ENCODE measurements at places on chromosomes 3 and 15.
A peak's percentile ranks its signal among the peaks of the same experiment; 100 is the strongest.

DNA sequence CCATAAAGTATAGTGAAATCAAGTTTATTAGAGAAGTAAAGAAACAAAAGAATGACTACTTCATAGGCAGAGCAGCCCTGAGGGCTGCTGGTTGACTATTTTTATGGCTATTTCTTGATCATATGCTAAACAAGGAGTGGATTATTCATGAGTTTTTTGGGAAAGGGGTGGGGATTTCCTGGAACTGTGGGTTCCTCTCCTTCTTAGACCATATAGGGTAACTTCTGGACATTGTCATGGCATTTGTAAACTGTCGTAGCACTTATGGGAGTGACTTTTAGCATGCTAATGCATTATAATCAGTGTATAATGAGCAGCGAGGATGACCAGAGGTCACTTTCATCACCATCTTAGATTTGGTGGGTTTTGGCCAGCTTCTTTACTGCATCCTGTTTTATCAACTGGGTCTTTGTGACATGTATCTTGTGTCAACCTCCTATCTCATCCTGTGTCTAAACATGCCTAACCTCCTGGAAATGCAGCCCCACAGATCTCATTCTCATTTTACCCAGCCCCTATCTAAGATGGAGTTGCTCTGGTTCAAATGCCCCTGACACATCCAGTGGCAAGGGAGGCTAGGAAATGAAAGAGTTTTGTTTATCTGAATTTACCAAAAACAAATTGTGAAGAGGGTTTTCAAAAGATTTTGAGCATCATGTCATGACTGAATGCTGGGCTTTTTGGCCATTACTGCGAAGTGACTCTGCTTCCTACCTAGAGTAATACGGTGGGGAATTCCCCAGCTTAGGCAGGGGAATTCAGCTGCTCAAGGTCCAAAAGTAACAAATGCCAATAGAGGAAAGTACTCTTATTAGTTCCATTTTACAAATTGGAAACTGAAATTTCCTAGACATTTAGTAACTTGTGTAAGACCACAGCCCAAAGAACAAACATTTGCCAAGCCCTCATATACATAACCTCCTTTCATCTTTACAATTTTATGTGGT, 6.2 kb upstream of the SPSB4 start:
- no peak for DNase-seq

DNA sequence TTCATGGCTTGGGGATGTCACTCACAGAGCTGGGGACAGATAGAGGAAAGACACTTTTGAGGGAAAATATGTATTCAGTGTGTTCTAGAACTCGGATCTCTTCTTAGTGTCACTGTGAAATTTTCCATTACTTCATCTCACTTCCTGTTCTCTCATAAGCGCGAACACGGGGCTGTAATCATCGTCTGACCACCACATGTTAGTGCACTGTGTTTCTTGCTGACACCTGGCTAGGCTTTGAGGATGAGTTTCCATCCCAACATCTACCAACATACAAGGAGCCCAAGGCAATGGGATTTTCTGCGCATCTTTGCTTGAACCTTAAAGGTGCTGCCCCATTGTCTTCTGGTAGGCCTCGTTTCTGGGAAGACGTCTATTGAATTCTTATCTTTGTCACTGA, 84.0 kb downstream of the LIPC start:
- no peak for DNase-seq

DNA sequence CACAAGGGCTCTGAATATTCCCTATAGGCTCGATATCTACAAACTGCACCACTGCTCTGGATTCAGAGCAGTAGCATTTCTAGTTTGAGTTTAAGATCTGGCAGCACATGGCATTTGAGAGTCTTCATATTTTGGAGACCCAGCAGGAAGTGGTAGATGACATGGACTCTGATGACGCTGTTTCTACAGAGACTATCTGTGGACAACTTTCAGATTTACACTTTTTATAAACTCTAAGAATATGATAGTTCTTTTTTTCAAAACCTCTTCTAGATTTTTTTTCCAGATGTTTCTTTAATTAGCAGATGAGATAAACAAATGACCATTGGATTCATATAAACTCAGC, 35.8 kb downstream of the ARMC8 start:
- no peak for DNase-seq

DNA sequence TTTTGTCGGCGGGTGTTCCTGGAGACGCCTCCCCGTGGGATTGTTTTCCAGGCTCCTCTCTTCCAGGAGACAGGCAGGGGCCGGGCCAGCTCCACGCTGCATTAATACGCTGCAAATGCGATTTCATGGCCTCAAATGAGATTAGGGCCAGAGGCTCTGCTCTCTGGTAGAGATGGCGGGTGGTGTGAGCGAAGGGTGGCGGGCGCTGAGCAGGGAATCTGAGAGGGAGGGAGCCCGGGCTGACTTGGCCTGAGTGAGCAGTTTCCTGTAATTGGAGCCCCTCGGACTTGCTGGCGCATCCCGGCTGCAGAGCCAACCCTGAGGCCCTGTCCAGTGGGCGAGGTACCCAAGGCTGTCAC, 7.4 kb upstream of the CCDC33 start:
- no peak for DNase-seq

DNA sequence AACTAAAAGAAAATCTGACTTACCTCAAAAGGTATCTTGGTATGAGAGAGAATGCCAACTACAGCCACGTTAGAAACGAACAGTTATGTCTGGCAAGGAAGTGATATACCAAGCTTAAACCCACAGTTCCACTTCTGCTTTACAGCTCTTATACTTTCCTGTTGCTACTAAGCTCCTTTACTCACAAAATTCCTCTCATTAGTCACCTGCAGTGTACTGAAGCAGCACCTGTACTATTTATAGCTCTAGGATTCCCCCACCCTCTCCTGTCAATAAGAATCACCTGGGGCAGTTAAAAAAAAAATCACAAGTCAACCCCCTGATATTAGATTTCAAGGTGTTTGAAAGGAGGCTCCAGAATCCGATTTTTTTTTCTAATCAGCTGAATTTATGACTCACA, 2.9 kb upstream of the TMEM266 start:
- no peak for DNase-seq

- DNase-seq = no peak
Measured at GRCh38 chr3:138114431-138114918, 933 bp downstream of the DZIP1L start.

GRCh38 chr3:109685084-109686079, 348.0 kb upstream of the DPPA4 start:
- peak; percentile 93 for DNase-seq

GRCh38 chr3:169667166-169668071, 3.9 kb upstream of the MECOM start:
- no peak for DNase-seq

GRCh38 chr15:69755551-69756310, 303.1 kb downstream of the RPLP1 start:
- no peak for DNase-seq

GRCh38 chr3:161342629-161343028, 28.7 kb downstream of the SPTSSB start:
- DNase-seq = no peak

DNA sequence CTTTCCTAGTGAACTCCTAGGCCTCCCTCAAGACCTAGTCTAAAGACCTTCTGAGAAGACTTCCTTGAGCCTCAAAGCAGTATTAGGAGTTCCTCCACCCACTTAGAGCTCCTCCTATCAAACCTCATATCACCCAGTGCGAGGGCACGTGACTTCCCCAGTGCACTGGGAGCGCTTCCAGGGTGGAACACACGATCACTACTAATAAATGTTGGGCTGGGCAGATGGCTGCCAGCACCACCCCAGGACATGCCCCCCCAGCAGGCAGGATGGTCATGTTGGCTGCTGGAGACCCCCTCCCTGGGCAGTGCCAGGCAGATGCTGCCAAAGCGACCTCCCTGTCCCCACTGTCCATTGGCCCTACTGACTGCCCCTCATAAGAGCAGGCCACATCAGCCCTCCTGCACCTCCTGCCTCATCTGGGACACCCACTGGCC, 8.5 kb upstream of the PLXND1 start:
- no peak for DNase-seq

GRCh38 chr3:128054367-128054766, 2.1 kb downstream of the SEC61A1 start:
- DNase-seq = no peak

GRCh38 chr3:196081002-196081833, 672 bp downstream of the TFRC start:
- no peak for DNase-seq

DNA sequence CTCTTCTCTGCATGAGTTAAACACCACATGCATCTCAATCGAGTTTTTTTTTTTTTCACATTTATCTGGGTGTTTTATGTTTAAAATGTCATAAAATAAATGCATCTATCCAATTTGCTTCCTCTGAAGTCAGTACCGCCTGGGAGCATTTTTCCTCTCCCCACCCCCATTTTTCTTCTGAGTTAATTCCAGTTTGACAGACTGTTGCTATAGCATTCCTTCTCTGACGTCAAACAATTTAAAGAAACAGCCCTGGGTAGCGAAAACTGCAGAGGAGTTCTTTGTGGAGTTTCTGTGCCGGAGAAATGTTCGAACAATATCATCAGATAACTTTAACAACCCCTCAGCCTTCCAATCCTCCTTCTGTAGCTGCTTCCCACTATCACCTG, 900 bp upstream of the GNB4 start:
- DNase-seq = no peak

- no peak for DNase-seq
Measured at GRCh38 chr3:152319831-152320617, 51.3 kb downstream of the MBNL1 start.

- DNase-seq = no peak
Measured at GRCh38 chr3:155308831-155309230, 15.3 kb upstream of the STRIT1 start.

GRCh38 chr3:58178528-58179234, 32.1 kb downstream of the DNASE1L3 start:
- DNase-seq = no peak

DNA sequence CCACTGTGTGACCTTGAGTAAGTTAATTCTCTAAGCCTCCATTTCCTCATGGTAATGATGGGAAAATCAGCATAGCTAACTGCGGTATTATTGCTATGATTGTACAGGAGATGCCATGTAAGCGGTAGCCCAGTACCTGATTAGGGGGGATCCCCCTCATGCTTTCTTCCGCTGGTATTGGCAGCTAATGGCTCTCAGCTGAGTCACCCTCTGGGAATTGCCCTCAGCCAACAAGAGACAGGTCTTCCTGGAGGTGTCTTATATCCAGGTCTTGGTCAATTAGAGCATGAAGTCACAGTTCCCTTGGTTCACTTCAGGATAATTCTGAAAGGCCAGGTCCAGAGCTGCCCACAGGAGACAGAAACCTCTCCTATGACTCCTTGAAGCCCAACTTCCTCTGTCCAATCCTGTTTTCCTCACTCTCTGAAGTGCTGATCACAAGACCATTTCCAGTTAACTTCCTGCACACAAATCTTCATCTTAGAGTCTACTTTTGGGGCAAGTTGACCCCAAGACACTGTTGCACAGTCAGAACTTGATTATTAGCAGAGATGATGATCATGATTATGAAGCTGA, 724.7 kb upstream of the ZNF385D start:
- no peak for DNase-seq

DNA sequence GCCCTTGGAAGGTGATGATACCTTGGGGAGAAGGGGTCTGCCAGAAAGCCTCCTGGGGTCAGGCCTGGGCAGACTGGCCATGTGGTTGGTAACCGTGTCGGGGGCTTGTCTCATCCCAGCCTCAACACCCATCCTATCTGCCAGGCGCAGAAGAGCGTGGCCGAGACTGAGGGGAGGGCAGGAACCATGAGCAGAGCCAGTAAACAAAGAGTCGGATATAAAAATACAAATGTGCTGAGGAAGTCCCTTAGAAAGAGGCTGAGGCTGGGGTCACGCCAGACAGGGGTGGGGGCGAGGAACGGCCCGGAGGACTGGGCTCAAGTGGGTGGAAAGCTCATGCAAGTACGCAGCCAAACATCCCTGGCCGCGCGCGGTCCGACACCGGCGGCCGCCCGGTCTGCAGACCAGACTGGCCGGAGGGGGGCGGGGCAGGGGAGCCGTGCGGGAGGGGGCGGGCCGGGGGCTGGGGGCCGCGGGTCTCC, 1.9 kb downstream of the CAMK2N2 start:
- no peak for DNase-seq

DNA sequence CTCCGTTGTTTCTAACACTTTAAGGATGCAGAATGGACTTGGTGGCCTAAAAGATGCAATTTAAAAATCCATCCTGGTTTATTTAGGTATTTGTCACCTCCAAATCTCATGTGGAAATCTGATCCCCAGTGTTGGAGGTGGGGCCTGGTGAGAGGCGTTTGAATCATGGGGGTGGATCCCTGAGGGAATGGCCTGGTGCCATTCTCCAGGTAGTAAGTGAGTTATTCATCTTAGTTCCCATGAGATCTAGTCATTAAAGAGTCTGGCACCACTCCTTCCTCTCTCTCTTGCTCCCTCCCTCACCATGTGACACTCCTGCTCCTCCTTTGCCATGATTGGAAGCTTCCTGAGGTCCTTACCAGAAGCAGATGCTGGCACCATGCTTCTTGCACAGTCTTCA, 339.1 kb downstream of the NTRK3 start:
- DNase-seq = no peak

- DNase-seq = no peak
Measured at GRCh38 chr15:94924971-94925598, 693.7 kb downstream of the MCTP2 start.

- no peak for DNase-seq
Measured at GRCh38 chr3:24037971-24038370, 92.9 kb downstream of the NR1D2 start.

DNA sequence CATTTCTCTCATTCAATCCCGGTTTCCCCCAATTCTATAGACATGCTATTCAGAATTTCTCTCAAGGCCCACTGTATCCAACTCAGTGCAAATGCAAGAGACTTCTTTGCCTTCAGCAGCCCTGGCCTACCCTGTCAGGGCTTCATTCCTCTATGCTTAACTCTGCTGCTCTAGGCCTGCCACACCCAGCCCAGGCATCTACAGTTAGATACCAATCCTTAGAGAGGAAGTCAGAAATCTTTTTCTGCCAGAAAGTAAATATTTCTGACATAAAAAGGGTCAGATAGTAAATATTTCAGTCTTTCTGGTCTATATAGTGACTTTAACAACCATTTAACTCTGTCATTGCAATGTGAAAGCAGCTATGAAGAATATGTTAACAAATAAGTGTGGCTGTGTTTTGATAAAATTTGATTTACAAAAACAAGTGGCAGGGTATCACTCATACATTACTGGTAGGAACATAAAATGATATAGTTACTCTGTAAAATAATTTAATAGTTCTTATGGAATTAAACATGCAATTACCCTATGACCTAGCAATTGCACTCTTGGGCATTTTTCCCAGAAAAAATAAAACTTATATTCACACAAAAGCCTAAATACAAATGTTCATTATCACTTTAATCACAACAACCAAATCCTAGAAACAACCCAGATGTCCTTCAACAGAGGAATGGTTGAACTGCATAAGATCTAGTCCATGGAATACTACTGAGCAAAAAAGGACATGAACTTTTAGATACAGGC, 942.0 kb downstream of the SQOR start:
- DNase-seq = no peak

- no peak for DNase-seq
Measured at GRCh38 chr3:31399271-31399670, 133.5 kb upstream of the STT3B start.

GRCh38 chr3:129249284-129250065, at the start of gene COPG1:
TSS of gene COPG1 (plus strand) at chr3:129249606. CDS start at chr3:129249710, 104 bp downstream.
- DNase-seq = peak; percentile 73

- DNase-seq = no peak
Measured at GRCh38 chr3:38630606-38631005, 18.9 kb downstream of the SCN5A start.

- DNase-seq = no peak
Measured at GRCh38 chr3:18757476-18757875, 332.3 kb upstream of the SATB1 start.

- no peak for DNase-seq
Measured at GRCh38 chr15:89666858-89667705, 11.8 kb upstream of the KIF7 start.

- DNase-seq = no peak
Measured at GRCh38 chr3:50370594-50370993, 11.3 kb upstream of the TMEM115 start.

All from AG09319 (cell line).